ENCODE measurements at places on chromosomes 16 and 17.

DNA sequence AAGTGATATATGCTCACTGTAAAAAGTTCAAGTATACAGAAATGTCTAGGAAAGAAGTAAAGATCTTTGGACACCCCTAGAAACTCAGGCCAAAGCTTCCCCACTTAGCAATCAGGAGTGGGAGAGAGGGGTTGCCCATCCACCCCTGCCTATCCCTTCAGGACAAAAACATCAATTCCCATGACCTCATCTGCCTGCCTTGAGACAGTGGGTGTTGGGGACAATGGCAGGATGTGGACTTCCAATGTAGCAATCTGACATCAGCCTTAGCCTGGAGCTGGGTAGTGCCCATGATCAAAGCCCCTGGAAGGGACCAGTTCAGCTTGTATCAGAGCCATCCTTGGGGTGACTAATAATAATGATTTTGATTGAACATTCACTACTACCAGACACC, 18.1 kb downstream of the ITPRIPL2 start:
- no peak for DNase-seq

- DNase-seq, result no peak
Measured at GRCh38 chr17:76524598-76525512, 12.7 kb downstream of the CYGB start.

DNA sequence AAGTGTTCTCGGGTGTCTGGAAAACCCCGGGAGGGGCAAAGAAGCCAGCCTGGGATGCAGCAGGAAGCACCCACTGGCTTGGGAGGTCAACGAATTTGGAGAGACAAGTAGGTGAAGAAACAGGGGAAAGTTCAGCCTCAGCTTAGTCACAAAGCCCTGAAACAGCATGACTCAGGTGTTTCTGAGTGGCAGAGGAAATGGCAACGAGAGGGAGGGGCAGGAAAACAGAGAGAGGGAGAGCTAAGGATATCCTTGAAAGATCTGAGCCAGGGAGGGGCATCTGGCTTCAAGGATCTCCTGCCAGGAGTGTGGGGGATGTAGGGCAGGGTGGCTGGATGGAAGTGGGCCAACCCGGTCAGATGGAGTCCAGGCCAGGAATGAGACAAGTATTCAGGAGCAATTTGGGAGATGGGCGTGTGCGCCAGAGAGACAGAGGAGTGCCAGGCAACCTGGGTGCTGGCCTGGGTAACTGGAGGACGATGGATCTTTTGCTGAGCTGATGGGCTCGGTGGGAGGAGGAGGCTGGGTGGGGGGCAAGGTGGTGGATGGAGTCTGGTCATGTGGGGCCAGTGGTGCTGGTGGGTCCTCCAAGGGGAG, 27.2 kb downstream of the ABCC3 start:
- DNase-seq, result no peak

DNA sequence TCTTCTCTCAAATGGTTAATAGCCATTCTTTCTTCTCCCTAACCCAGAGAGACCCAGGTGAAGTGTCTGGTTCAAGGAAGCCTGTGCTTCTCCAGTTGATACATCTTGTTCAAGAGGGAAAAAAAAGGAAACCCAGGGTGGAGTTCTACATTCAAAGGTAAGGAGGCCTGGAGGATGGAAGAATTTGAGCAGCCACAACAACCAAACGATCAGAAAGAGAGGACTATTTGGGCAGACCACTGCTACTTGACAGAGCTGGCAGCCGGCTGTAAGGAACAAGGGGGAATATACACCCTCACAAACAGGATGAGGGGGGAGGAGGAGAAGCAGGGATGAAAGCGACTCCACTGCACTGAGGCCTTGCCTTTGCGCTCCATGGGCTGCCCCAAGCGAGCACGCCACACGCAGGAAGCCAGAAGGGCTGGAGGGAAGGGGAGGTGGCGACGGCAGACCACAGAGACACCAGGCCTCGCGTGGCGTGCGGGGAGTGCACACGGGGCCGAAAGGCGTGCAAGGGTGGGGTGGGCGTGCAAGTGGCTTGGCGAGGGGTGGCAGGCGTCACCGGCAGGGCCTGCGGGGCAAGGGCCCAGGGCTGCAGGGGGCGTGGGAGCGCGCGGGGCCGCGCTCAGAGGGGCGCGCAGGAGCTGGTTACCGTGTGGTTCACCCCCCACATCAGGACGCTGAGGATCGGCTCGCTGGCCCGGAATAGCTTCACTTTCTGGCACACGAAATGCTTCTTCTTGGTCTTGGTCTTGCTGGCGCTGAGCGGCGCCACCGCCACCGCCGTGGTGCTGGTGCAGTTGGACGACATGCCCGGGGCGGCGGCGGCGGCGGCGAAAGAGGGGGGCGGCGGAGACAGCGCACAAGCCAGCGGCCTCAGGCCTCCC, 499 bp downstream of the PIP4K2B start:
- DNase-seq, result peak; percentile 58

GRCh38 chr16:89489040-89489897, 1.1 kb downstream of the ANKRD11 start:
- DNase-seq, result peak; percentile 56

GRCh38 chr17:14474591-14474990, 173.7 kb downstream of the HS3ST3B1 start:
- DNase-seq, result no peak

GRCh38 chr16:626787-627453, 3.9 kb upstream of the WFIKKN1 start:
- DNase-seq, result no peak

DNA sequence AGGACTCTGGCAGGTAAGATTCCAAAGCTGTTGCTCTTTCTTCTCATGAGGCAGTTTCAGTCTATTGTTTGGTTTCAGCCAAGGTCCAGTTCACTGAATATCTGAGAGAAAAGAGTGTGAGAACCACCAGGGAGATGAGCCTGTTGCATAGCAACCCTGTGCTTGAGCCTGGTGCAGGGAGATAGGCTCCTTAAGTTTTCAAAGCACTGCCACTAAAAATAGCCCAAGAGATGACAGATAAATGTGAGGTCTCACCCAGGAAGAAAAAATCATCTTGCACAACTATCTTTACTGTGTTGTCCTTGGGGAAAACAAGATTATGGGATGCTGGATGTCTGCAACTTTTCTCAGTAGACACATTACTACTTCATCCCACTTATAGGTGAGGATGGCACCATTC, 26.2 kb upstream of the NUDT7 start:
- no peak for DNase-seq

DNA sequence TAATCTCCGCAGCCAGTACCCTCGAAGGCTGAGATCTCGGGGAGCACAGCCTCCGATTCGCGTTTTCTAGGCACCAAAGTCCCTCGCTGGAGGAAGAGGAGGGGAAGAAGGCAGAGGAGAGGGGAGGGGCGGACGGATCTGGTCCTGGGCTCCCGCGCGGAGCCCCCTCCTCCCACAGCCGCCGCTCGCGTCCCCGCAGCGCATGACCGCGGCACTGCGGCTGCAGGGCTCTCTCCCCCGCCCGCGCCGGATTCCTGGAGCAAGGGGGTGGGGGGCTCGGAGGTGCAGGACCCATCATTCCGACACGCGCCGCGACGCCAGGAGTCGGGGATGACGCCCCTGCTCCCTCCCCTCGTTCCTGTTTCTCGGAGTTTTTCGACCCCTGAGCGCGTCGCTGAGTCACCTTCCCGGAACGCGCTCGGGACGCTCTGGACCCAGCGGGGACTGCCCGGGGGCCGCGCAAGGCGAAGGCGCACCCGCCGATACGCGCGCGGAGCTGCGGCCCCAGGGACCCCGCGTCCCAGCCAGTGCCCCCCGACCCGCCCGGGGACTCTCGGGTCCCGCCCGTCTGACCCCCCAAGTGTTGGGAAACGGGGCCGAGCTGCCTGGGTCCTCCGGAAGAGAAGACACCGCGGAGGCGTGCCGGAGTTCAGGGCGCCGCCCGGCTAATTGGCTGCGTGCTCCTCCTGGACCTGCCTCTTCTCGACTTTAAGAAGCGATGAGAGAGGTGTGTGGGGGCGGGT, 1.4 kb upstream of the SPHK1 start:
- DNase-seq, result peak; percentile 78

DNA sequence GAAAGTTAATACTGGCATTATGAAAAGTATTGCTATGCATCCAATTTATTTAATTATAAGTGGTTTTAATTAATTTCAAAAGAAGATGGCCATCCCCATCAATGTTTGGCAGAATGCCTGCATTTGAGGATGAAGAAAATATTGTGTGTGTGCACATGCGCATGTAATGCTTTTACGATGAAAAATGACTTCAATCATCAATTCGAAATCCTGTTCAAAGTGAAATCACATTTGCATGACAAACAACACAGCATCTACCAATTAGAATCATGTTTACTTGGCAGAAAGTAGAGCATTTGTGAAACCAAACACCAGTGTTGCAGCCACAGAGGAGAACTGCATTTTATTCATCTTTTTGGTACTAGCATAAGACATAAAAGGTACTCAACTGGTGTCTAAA, 191.9 kb upstream of the PIRT start:
- no peak for DNase-seq

- no peak for DNase-seq
Measured at GRCh38 chr17:50481648-50482047, 3.0 kb downstream of the RSAD1 start.

GRCh38 chr16:17496891-17497290, 26.1 kb upstream of the XYLT1 start:
- DNase-seq, result no peak

- DNase-seq, result no peak
Measured at GRCh38 chr17:5118219-5118618, 2.4 kb downstream of the USP6 start.

GRCh38 chr17:60258313-60258712, 108.5 kb downstream of the CA4 start:
- no peak for DNase-seq

- DNase-seq, result no peak
Measured at GRCh38 chr16:11182411-11182810, 73.6 kb downstream of the SOCS1 start.

- no peak for DNase-seq
Measured at GRCh38 chr17:49063652-49064051, 66.5 kb downstream of the IGF2BP1 start.

DNA sequence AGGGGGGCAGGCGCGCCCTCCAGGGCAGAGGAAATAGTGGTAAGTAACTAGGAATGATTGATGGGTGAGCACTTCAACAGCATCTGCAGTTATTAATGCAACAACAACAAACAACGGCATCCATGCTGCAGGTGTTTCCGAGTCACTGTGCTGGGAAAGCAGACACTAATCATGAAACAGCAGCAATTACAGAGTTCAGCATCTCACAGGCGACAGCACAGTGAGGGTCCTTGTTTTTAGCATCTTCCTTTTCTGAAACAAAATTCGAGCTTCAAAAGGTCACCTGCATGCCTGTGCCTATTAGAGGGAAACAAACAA, 191.9 kb downstream of the SLC39A11 start:
- no peak for DNase-seq

DNA sequence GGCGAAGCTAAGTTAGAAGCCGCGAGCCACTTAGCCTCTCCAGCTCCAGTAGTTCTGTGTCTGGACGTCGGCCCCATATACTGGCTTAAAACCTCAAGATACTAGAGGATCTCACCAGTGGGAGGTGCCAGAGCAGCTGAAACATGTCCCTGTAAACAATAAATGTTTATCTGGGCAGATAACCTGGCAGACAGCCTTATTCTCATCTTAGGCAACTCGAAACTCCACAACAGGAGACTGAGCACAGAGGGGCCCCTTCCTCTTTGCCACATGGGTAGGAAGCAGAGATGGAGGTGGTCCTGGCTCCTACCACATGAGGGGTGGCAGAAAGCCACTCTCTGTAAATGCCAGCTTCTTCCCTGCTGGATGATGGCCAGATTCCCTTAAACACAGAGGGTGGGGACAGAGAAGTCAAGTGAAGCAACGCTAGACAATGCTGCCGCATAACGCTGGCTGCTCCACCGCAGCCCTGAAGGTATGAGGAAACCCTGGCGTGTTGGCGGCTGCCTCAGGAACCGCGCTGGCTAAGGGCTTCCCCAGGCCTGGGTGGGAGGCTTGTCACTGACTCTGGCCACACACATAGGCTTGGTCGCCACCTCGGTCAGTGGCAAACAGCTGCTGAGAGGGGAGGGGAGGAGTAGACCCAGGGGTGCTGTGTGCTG, 67.9 kb downstream of the HIC1 start:
- no peak for DNase-seq

DNA sequence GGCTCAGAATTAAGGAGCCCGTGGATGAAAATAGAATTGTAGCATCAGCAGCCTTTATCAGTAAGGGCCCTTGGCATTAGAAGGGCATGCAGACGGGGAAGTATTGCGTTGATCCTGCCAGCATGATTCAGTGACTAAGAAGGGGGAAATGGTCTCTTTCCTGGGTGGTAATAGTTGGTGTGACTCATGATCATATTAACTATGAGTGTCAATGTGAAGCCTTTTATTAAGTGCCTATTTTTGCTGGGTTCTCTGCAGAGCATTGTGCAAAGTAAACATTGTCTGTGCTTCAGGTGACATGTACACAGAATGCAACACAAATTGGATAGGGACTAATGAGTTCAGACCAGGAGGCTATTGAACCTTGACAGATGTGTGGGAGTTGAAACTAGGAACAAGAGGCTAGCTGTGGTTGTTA, 24.5 kb downstream of the RCVRN start:
- DNase-seq, result no peak
